ENCODE measurements at places on chromosomes 7 and 10.
A peak's percentile ranks its signal among the peaks of the same experiment; 100 is the strongest.

DNA sequence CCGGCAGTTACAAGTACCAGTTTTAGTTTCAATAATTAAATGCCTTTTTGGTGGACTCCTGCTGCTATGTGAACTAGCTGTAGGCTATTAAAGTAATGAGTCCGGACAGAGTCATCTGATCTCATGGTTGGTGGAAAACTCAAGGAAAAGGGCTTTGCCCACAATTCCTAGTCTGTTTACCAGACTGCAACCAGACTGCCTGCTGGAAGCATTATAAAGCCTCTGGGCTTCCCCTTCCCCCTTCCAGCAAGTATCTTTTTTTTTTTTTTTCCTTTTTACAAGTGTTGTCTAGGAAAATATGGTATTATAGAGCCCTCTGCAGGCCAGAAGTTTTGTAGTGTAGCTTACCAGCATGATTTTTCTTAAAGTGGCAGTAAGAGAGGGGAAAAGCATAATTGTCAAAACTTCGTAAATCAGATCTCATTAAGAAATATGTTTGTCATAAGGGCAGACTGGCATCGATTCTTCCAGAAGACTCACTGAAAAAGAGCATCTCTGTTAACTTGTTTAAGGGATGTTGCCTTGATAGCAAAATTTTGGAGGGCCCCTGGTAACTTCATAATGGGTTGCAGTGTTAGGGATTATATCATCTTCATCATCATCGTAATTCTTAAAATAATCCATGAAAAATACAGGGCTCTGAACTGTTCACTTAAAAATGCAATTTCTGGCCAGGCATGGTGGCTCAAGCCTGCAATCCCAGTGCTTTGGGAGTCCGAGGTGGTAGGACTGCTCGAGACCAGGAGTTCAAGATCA lies 181.3 kb downstream of the TAX1BP1 start:
- peak; percentile 78 for DNase-seq

DNA sequence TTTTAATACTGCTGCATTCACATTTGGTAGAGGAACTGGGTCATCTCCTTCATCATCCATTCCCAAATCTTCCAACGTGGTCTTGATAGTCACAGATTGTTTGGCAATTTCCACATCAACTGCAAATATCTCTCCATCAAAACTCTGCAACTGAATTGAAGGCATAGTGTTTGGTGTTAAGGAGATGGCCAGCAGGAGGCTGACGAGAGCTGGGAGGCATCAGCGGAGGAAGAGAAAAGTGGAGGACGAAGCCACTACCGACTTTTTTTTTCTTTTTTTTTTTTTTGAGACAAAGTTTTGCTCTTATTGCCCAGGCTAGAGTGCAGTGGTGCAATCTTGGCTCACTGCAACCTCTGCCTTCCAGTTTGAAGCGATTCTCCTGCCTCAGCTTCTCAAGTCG lies 205.0 kb upstream of the KCTD7 start:
- no peak for DNase-seq

DNA sequence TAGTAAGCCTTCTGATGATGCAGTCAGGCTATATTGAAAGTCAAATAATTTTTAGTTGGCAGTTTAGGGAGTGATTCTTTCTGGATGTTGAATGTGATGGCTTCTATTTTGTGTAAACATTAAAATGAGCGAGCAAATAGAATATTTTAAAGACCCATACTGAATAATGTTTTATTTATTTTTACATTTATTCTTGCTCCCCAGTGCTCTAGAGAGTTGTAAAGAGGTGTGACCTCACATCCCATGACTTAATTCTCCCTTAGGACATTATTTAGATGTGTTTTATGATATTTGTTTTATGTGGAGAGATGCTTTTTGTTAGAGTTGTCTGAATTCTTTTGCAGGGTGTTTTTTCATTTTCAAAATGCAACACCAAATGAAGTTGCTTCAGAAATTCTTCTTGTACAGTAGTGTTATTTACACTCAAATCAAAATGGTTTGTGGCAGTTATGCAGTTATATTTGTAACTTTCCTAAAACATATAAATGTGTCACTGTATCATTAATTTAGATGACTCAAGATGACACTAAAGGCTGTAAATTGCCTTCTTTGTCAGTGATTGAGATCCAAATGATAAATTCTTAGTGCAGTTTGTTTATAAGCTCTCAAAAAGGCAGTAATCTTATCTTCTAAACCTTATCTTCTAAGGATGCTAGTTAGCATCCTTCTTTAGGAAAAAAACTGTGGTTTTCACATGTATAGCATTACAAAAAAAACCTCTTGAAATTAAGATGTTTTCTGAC lies 12.4 kb downstream of the UMAD1 start:
- DNase-seq = no peak

DNA sequence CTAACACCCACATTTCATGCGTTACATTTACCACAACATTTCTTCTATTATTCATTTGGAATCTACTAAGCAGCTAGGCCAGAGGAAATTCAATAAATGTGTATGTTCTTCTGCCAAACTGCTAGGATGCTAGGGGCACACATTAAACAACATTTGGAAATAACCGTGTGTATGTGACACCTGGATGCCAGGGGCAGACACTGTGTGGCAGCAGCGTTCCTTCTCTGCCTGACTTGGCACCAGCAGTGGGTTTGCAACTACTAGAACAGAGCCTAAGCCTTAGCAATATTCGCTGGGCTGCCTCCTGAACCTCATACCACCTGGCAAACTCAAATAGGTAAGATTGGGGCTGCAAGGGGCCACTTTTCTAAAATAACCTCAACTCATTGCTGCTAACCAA lies 182.1 kb downstream of the CHCHD3 start:
- no peak for DNase-seq

- DNase-seq = no peak
These were observed 399.6 kb downstream of the DPP6 start for GRCh38 chr7:154451480-154452457.

DNA sequence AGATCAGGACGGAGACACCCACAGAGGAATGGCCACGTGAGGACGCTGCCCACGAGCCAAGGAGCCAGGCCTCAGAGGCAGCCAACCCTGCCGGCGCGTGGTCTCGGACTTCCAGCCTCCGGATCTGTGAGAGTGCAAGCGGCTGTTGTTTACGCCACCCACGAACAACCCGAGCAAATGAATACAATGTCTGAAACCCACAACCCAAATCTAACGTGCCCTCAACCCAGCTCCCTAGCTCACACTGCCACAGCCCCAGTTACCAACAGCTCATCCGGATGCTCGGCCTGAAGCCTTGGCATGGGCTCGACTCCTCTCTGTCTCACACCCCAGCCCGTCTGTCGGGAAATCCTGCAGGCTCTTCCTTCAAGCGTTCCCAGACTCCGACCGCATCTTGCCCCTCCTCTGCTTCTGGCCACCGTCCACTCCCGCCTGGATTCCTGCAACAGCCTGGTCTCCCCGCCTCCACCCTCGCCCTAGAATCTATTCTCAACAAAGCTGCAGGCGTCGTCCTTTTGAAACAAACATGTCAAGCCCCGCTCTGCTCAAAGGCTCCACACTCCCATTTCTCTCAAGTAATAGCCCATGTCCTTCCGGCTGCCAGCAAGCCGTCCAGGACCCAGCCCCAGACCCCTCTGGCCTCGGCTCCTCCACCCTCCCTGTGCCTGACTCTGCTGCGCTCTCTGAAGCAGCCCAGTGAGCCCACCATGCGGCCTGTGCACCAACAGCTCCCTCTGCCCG lies 35.3 kb downstream of the STK32C start:
- DNase-seq = no peak

GRCh38 chr10:86306628-86307278 lies 59.8 kb downstream of the GRID1 start:
- peak; percentile 22 for DNase-seq

- no peak for DNase-seq
These were observed 43.9 kb upstream of the GPR158 start for GRCh38 chr10:25130906-25131305.

DNA sequence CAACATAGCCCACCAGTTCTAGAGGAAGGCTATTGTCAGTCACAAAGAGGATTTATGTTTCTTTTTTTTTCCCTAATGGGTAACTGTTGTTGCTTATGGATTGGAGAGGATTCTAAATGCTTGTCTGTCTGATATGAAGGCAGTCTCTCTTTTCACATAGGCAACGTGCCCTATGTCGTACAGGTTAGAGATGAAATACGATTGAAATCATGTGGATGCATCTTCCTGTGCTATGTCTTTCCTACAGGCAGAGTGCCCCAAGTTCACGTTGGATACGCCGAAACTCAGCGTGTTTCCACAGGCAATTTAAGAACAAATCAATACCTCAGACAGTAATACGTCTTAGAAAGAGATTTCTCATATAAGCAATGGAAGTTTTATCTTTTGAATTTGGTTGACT lies 93.8 kb downstream of the CELF2 start:
- no peak for DNase-seq

DNA sequence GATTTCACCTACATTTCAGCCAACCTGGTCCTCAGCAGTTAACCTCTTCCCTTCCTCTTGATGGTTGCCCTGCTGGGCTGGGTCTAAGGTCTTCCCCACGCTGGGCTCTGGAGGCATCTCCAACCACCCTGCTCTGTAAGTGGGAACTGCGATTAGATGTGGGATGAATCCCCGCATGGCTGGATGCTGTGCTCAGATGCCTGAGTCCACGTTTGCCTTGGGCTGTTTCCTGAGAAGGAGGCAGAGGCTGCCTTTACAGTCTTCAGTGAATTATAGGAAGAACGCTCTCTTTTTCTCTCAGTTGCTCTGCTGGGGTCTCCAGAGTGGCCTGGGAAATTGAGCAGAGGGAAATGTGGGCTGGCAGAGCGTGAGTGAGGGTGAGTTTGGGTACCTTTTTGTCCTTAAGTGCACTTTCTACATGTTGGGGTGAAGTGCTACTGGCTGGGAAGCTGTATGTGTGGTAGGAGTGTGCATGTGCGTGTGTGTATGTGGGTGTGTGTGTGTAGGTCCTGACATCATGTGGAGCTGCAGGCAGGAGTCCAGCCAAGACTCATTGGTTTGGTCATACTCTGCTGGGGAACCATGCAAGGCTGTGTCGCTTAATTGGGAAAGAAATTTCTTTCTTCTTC lies 1.5 kb downstream of the GIMAP8 start:
- peak; percentile 80 for DNase-seq

- no peak for DNase-seq
These were observed 128.9 kb upstream of the FRMD4A start for GRCh38 chr10:14459665-14460064.

DNA sequence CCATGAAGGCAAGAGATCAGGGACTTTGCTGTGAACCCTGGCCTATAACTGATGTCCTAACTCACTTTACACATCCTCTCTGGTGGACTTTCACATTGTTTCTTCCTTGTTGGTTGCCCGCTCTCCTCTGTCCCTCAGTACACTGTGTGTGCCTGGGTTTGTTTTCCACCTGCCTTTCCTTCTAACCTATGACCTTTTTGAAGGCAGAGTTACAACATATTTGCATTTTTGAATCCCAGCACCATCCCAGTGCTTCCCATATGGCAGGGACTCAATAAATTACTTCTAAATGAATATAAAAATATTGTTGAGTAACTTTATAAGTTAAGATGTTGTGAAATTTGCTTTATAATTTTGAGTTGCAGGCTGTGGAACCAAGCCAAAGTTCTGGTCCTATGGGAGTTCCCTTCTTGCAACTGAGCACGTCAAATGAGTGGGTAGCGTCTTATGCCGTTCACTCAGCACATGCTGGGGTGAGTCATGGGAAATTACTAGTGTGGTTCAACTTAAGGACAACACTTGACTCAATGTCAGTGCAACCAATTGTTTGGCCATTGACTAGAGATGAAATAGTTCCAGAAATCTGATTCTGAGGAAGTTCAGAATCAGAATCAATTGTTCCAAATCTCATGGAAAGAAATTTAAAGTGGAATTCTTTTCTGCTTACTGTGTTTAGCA lies 250.9 kb downstream of the TWIST1 start:
- DNase-seq = peak; percentile 92

Data from suppressor macrophage treated with lipopolysaccharide for 4 hours (primary cell).